ENCODE measurements at places on chromosomes 6 and 20. TPM values are rescaled to one million over a fixed set of nuclear protein-coding genes. Genes with fewer than 3 reads are reported as not detected.

DNA sequence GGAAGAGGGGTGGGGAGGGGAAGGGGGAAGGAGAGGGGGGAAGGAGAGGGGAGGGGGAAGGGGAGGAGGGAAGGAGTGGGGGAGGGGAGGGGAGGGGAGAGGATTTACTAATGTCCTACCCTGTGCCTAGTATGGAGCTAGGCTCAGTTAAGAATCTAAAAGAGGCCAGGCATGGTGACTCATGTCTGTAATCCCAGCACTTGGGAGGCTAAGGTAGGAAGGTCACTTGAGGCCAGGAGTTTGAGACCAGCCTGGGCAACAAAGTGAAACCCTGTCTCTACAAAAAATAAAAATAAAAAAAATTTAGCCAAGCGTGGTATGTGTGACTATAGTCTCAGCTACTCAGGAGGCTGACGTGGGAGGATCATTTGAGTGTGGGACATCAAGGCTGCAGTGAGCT is 13.0 kb downstream of the UBE2J1 start:
- DNase-seq = no peak

- no peak for DNase-seq
These were observed 284.4 kb downstream of the ESR1 start for GRCh38 chr6:152091851-152092341.

GRCh38 chr20:14710951-14711350 is 373.5 kb upstream of the FLRT3 start:
- DNase-seq = no peak

DNA sequence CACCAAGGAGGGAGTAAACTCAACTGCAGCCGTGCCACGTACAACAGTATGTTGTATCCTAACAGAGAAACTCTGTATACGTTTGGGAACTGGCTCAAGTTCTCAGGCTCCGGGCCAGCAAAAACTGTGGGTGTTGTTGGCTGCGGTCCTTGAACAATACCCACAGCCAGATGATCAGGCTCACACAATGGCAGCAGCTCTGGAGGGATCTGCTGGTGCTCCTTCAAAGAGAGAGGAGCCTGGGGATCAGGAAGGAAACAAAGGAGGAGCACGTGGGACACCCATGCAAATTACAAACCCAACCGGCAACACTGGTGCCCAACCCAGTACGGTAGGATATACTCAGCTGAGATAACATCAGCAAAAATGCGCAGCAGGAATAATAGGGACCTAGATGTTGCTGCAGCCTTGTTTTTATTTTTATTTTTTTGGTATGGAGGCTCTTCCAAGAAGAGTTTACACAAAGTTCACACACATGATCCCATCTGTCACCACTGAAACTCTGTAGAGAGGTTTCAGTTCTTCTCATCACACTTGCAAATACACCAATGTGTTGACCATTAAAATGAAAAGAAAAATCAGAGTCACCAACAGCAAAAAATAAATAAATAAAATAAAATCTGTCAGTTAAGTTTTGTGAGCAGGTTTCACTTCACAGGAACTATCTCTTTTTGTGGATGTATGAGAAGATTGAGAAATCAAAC is 41.2 kb upstream of the PDE10A start:
- DNase-seq = no peak

DNA sequence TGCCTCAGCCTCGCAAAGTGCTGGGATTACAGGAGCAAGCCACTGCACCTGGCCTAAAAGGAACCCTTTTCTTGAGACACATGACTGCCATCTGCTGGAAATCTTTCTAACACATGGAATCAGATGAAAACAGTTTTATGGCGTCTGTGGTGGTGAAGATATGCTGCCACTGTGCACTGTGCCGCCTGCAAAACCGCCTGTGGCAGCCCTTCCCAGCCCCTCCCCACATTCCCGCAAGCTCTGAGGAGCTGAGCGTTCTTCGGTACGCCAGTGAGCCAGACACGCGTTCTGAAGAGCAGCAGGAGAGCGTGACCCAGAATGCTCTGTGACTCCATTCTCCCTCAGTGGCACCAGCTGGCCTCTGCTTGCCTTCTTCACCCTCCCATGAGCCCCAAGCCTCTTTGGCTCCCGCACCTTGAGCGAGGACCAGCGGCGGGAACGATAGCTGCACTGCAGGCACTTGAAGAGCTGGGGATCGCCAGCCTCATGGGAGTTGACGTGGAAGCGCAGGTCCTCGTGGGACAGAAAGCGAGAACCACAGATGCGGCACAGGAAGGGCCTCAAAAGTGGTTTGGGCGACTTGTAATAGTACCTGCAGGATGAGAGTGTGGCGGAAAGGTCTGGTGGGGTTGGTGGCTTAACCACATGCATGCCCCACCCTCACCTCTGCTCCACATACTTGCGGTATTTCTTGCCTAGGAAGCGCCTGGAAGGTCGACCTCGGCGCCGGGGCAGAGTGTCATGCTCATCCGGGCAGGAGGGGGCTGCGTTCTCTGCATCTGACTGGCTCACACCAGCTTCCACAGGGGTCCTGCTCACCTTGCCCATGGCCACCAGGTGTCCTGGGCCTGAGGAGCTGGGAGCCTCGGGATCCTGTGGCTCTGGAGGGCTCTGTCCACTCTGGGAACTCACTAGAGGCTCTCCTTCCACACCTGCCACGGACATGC is 8.7 kb downstream of the ZNF335 start:
- peak; percentile 44 for DNase-seq

Gene SPATS1
- not detected for total RNA-seq

Gene SRSF6
- total RNA-seq = 92.2 TPM
